ENCODE measurements at places on chromosomes 2 and 18.

GRCh38 chr18:73144030-73144429 lies 276.2 kb upstream of the NETO1 start:
- DNase-seq: no peak

GRCh38 chr2:241976296-241976695 lies 106.8 kb downstream of the RTP5 start:
- DNase-seq: no peak

GRCh38 chr2:111157798-111158197 lies 37.1 kb downstream of the BCL2L11 start:
- peak; percentile 50 for DNase-seq

DNA sequence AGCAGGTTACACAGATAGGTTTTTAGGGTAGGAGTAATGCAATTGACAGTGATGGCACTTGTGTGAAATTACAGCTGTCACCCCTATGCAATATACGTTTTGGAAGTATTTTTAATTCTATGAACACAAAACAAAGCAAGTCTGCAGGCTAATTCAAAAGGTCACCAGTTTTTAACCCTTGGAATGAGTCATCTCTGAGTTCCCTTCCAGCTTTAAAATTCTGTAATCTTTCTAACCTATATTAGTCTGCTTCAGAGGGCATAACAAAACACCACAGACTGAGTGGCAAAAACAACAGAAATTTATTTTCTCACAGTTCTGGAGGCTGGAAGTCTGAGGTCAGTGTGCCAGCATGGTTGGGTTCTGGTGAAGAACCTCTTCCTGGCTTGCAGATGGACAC lies 596.9 kb upstream of the HNMT start:
- no peak for DNase-seq

- DNase-seq: no peak
These were observed 36.2 kb downstream of the GCC2 start for GRCh38 chr2:108485253-108485652.

- DNase-seq: no peak
These were observed 44.9 kb upstream of the SNTG2 start for GRCh38 chr2:905833-906140.

- no peak for DNase-seq
These were observed 13.2 kb downstream of the BMP10 start for GRCh38 chr2:68857855-68858456.

- DNase-seq: no peak
These were observed 166.6 kb upstream of the NCKAP5 start for GRCh38 chr2:133734716-133735495.

DNA sequence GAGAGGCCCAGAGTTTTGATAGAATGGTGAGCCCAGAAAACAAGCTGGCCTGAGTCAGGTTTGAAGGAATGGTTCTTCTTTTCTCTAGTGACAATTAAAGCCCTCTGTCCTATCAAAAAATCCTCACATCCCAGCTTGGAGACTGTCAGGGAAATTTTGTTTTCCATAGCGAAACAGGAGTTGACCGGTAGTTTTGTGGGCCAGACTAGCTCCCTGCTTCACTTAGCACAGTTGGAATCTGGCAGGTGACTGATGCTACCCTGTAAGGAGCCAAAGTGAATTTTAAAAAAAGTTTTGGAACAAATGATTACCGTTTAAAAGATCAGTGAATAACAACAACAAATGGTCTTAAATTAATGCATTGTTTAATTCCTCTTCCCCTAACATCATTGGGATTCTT lies 6.7 kb downstream of the NAB1 start:
- no peak for DNase-seq

DNA sequence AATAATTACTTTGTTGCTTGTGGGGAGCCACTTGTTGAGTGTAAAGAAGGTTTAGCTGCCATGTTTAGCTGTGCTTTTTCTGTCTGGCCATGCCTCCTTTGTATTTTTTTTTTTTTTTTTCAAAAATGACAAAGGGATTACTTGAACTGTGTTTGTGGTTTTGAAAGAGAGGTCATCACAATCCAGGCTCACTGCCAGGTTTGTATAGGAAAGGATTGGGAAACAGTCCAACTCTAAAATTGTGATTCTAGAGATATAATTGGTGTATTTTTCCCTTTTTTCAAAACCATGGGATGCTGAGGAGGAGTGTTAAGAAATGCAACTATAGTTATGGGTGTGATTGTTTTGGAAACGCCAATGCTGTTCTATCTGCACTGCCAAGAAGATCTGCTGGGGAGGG lies 4.3 kb downstream of the ITPRIPL1 start:
- DNase-seq: no peak

- peak; percentile 4 for DNase-seq
These were observed 725 bp downstream of the SLC66A2 start for GRCh38 chr18:79950515-79951341.

DNA sequence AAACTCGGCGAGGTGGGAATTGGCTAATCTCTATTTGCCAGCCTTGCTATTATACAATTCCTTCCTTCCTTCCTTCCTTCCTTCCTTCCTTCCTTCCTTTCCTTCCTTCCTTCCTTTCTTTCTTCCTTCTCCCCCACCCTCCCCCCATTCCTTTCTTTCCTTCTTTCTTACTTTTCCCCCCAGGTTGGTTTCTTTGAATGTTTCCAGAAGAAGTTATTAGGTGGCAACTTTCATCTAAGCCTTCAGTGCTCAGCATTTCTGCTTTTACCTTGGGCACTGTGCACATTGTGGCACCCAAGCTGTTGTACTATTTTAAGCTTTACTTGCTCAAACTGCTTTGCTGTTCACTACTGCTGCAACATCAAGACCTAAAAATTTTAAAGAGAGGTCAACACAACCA lies 17.2 kb upstream of the CSRNP3 start:
- DNase-seq: no peak

DNA sequence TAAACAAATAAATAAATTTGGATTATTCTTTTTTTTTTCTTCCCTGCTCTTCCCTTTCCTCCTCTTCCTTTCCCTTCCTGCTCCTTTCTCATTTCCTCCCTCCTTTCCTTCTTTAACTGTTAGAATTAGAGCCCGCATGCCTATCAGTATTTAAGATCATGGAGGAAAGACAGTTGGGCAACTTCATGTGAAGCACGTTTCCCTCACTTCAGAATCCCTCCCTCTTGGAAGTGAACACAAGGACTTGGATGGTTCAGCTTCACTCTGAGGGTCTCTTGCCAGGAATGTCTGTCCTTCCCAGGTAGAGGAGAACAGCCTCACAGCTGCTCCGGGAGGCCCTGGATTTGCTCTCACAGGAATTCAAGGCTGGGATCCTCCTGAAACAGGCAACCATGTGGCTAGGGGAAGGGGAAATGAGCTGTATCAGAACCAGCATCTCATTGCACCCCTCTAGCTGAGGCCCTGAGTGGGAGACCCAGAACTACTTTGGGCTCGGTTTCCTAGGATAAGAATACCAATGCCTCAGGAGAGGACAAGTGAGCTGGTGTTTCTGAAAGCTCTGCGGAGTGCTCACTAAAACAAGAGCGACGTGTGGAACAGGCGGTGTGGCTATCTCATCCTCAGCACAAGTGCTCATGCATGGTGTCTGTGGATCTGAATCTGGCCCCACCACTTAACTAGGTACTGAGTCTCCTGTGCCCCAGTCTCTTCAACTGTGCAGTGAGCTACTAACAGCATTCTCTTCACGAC lies 230.5 kb downstream of the MYCN start:
- no peak for DNase-seq

DNA sequence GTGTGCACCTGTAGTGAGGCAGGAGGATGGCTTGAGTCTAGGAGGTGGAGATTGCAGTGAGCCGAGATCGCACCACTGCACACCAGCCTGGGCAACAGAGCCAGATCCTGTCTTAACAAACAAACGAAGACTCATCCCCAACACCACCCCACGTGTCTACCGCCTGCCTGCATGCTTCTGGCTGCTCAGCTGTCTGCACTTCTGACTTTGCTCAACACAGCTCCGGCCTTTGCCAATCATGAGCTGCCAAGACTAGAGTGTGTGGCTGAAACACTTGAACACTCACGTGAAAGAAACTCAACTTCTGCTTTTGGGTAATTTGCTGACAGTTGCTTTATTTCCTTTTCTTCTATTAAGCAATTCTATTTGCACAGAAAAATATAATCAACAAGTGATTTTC lies 32.1 kb upstream of the SP3 start:
- no peak for DNase-seq

- no peak for DNase-seq
These were observed 58.6 kb upstream of the FBXO11 start for GRCh38 chr2:47964722-47965434.

GRCh38 chr2:180540761-180541160 lies 439.6 kb upstream of the UBE2E3 start:
- DNase-seq: no peak

- DNase-seq: peak; percentile 11
These were observed 669 bp downstream of the MARCHF7 start for GRCh38 chr2:159712929-159713420.

- DNase-seq: no peak
These were observed 148.8 kb downstream of the INO80D start for GRCh38 chr2:205937211-205937610.

- peak; percentile 50 for DNase-seq
These were observed 119.2 kb downstream of the BABAM2 start for GRCh38 chr2:28009732-28010131.

- DNase-seq: no peak
These were observed 19.0 kb downstream of the ALK start for GRCh38 chr2:29902356-29902755.

- peak; percentile 74 for DNase-seq
These were observed 52.1 kb downstream of the ZBTB7C start for GRCh38 chr18:48356909-48357631.

DNA sequence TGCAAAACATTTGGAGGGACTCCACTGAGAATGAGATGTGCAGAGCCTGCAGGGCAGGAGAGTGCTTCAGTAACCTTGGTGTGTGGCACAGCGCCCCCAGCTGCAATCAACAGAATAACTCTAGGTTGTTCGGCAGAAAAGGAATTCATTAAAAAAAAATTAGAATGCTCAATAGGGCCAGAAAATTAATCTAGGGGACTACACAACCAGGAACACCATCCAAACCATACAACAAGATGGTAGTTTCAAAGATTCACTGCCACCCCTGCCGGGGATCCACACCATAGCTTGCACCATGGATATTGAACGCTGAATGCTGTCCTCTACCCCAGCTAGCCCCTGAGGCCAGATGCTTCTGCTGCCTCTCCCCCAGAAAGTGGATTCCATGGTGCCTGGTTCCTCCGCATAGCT lies 50.1 kb downstream of the THUMPD2 start:
- DNase-seq: no peak

- no peak for DNase-seq
These were observed 244.1 kb downstream of the PHLPP1 start for GRCh38 chr18:62959481-62959880.

- no peak for DNase-seq
These were observed 292.9 kb downstream of the STK39 start for GRCh38 chr2:167954495-167954894.

DNA sequence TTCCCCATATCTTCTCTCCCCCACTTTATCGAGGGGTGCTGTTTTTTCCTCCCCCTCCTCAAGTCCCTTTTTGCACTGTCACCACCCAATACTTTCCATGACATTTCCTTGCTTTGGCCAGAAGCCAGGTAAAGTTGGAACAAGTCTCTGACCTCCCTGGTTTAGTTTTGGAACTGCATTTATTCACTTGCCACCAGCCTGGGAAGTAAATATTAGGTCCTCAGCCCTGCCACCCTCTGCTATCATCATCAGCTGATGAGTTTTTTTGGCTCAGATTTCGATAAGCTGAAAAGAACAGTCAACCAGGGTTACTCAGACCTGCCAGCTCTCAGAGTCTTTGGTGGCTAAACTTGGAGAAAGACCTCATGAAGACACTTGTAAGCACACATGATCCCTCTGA lies 47.0 kb downstream of the DHRS9 start:
- DNase-seq: no peak

- peak; percentile 13 for DNase-seq
These were observed 39.3 kb downstream of the TRABD2A start for GRCh38 chr2:84841577-84841976.

GRCh38 chr2:793236-793635 lies 116.0 kb upstream of the TMEM18 start:
- no peak for DNase-seq

GRCh38 chr18:7727361-7728076 lies 160.4 kb downstream of the PTPRM start:
- DNase-seq: no peak

- DNase-seq: peak; percentile 50
These were observed 43.7 kb upstream of the IGFBP5 start for GRCh38 chr2:216739035-216739434.

DNA sequence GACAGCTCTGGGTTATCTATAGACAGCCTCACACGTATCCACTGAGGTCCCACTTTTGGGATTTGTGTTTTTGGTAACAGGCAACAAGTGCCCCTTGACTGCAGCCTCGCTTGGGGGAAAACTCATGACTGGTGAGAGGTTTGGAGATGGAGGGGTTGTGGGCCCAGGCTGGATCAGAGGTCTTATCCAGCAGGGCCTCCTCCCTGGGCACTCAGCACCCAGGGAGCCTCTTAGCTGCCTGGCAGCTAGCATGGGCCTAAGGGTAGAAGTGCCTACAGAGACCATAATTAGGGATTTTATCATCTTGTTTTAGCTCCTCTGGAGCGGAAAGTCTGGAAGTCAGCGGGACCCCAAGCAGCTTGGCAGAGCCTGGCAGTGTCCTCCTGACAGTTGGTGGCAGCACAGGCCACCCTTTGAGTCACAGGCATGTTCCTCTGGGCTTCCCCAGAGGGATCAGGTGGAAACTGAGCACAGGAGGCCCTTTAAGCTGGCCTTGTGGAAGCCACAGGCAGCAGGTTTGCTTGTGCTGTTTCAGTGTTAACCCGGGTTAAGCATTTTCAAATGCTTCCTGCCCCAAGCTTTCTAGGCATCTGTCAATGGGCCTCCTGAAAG lies 143.1 kb downstream of the KCTD1 start:
- peak; percentile 47 for DNase-seq

- peak; percentile 42 for DNase-seq
These were observed 455 bp upstream of the AGAP1 start for GRCh38 chr2:235493402-235493774.

- no peak for DNase-seq
These were observed 224.5 kb downstream of the IKZF2 start for GRCh38 chr2:212926940-212927339.

DNA sequence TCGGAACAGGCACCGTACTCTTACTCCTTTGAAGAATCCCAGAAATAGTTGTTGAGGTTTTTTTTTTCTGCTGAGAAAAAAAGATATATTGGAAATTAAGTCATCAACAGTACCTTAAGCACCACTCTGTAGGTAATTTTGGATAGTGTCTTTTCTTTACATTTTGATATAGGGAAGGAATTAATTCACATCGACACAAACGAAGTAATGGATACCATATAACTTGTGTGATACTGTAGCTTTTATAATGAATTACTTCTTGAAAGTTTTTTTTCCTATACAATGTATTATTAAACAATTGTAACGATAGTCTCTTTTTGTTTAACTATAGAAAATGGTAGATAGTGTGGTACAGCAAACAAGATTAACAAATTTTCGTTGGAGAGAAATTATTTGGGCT lies 1.5 kb upstream of the IKZF2 start:
- no peak for DNase-seq
